Germinal center (tissue), 1 donor: ENCODE measurements at places on chromosomes 4 and X.

- no peak for DNase-seq
Observed at GRCh38 chr4:186591651-186592050, 36.3 kb upstream of the MTNR1A start.

- DNase-seq: no peak
Observed at GRCh38 chr4:164109503-164109902, 615.0 kb downstream of the TMA16 start.

- DNase-seq: no peak
Observed at GRCh38 chr4:76023389-76023788, at the start of gene CXCL10. Gene CXCL10 (minus strand): TSS chr4:76023497. CDS start chr4:76023431, 66 bp downstream.

GRCh38 chr4:13994016-13994415, 366.5 kb upstream of the BOD1L1 start:
- no peak for DNase-seq

DNA sequence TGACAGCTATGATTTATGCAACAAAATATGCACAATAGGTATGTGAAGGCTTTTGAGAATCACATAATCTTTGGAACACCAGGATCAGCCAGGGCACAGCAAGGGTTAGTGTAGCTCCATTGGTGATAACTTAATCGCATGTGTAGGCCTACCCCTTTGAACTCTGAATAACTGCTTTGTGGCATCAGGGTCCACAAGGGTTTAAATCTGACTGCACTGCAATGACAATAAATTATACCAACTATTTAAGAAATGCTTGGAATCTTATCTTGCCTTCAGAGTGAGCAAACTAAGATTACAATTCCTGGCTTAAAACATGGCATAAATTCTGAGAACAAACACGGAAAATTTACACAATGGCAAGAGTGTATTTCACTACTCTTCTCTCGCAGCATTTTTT, 245.8 kb downstream of the FBXO8 start:
- no peak for DNase-seq

- DNase-seq: no peak
Observed at GRCh38 chr4:151166636-151167035, 67.2 kb downstream of the RPS3A start.

DNA sequence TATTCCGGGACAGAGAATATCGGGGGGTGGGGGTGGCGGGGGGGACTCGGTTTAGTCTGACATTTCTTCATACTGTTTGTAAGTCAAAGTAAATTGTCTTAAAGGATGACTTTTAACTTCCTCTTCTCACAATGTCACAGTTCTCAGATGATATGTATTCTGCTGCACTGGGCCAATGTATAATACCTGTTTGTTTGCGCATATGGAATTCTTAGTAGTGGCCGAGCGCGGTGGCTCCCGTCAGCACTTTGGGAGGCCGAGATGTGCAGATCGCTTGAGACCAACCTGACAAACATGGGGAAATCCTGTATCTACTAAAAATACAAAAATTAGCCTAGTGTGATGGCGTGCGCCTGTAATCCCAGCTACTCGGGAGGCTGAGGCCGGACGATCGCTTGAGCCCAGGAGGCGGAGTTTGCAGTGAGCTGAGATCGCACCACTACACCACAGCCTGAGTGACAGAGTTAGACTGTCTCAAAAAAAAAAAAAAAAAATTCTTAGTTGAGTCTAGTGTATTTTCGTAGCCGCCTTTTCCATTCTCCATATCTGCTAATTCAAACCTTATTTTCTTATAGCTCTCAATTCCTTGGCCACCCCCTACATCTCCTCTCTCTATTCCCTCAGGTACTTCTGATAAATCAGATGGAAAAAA, 851 bp downstream of the POLR2B start:
- DNase-seq: peak; percentile 18

DNA sequence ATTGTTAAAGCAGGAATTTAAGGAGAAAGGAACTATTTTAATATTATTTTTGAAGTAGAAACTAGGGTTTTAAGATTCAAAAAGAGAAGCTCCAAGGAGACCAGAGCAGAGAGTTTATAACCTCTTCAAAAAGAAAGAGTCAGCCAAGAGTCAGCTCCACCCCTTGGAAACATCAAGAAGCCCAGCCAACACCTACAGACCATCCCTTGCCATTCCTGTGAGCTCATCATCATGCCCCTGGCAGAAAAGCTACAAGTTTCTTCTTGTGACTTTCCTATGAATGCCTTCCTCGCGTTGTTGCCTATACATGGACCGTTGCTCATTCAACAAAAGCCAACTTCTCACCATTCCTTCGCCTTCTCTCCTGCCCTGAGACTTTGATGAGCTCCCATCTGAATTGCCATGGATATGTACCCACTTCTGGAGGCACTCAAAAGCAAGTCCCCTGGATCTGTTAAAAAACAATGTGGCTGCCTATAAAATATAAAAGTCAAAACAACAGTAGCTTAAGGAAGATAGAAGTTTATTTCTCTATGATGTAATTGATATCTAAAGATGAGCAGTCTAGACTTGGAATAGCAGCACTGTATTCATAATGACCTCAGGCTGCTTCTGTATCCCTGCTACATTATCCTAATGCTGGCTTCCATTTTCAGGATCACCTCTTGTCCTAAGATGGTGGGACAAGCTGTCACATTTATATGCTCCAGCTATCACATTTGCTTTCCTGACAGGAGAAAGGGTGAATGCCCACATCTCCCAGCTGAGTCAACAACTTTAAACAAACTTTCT, 20.3 kb downstream of the PLRG1 start:
- DNase-seq: no peak
